Stimulated activated CD4-positive, alpha-beta T cell treated with anti-CD3 and anti-CD28 coated beads, TNF-alpha, amount 100 ng/mL, for 1 hour (primary cell): ENCODE measurements at places on chromosomes 2 and 18.

- no peak for DNase-seq
Measured at GRCh38 chr2:232456296-232457120, 555 bp downstream of the ALPI start.

- DNase-seq = no peak
Measured at GRCh38 chr2:67835266-67835665, 227.5 kb downstream of the C1D start.

GRCh38 chr2:11411244-11411643 is 54.7 kb downstream of the E2F6 start:
- DNase-seq = no peak

- DNase-seq = no peak
Measured at GRCh38 chr2:186456941-186457340, 29.1 kb upstream of the ZC3H15 start.

GRCh38 chr2:147394179-147394790 is 450.5 kb upstream of the ACVR2A start:
- no peak for DNase-seq

GRCh38 chr18:27094621-27095020 is 90.5 kb downstream of the CHST9 start:
- DNase-seq = no peak
